ENCODE measurements at places on chromosomes 7 and 10.

- DNase-seq, result no peak
Measured at GRCh38 chr10:84401854-84402611, 73.6 kb downstream of the CCSER2 start.

DNA sequence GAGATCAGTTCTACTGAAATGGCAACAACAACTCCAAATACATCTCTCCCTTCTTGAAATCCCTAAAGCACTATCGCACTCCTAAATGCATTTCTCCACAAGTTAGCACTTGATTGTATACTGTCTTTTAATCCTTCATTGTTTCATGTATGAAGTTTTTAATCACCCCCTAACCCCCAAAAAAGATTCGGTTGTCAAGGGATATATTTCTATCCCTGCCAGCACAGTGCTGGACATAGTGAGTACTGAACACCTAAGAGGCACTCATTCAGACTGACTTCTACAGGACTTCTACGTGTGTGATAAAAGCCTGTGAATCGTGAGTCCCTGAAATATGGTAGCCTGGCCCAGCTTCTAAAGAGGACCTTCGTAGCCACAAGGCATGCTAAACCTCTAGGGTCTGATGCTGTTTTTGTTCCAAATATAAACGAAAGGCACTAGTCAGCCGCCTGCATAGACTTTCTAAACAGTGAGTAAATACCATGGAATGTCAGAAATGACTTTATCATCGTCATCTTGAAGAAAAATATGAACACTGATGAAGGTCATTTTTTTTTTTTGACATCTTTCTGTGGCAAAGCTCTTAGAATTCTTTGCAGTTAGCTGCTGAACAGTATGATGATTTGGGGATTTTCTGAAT, 14.6 kb upstream of the ZSCAN21 start:
- no peak for DNase-seq

DNA sequence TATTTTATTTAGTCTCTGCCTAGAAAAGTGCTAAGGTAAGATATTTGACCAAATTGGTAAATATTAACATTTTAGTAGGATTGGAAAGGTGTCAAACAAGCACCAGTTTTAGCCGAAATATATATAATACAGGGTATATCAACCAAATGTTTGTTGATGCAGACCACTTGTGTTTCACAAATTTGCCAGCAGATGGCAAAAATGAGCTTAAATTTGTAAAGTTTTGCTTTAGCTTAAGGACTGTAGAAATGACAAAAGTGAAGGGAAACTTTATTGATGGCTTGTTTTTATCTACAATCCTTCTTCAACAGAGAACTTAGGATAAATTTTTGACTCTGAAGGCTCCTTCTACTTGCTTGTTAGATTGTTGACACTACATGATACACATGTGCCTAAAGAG, 4.8 kb upstream of the POLR1F start:
- no peak for DNase-seq

- DNase-seq, result no peak
Measured at GRCh38 chr7:461453-462172, 58.0 kb downstream of the PDGFA start.

DNA sequence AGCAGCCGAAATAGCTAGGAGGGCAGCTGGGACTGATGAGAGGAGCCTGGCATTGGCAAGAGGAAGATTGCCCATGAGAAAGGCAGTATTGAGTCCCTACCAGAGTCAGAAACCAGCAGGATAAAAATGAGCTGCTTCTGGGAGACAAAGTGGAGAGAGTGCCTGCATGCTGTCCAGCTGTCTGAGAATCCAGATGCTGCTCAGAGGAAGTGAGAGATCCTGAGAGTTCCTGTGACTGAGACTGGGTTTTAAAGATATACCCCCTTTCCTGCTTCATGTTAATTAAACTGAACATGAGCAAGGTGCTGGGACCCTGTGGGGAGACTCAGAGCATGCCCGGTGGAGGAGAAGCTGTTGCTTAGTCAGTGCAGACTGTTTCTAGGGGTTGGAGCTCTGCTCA, 107.5 kb downstream of the KIF20B start:
- no peak for DNase-seq

GRCh38 chr10:84423719-84424118, 95.3 kb downstream of the CCSER2 start:
- DNase-seq, result no peak

DNA sequence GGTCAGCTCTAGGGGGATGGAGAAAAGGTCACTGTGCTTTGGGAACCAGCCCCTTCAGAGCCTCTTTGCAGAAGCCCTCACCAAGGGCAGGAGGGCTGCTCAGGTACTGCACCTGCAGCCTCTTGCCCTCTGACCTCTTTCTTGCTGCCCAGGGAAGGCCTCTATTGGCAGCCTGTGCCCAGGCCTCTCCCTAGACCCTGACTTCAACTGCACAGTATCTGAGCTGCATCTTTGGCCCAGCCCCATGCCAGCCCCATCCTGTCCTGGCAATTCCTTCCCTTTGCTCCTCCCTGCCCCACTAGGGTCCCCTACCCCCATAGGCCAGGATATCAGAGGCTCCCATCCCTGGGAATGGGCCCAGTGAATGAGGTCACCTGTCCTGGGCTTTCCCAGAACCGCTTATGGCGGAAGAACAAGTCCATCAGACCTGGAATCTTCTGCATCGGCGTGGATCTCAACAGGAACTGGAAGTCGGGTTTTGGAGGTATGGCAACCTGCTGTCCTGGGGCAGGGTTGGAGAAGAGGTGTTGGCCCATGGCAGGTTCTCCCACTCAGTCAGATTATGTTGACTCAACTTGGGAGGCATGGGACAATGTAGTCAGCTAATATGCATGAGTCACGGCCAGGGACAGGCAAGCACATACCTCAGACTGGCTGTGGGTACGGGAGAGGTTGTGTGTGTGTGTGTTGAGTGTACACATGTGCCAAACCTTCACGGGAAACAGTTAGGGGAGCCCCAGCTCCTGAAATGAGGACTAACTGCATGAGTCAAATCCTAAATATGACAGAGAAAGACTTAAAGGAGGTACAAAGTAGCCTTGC, 17.1 kb upstream of the CPA1 start:
- DNase-seq, result no peak

DNA sequence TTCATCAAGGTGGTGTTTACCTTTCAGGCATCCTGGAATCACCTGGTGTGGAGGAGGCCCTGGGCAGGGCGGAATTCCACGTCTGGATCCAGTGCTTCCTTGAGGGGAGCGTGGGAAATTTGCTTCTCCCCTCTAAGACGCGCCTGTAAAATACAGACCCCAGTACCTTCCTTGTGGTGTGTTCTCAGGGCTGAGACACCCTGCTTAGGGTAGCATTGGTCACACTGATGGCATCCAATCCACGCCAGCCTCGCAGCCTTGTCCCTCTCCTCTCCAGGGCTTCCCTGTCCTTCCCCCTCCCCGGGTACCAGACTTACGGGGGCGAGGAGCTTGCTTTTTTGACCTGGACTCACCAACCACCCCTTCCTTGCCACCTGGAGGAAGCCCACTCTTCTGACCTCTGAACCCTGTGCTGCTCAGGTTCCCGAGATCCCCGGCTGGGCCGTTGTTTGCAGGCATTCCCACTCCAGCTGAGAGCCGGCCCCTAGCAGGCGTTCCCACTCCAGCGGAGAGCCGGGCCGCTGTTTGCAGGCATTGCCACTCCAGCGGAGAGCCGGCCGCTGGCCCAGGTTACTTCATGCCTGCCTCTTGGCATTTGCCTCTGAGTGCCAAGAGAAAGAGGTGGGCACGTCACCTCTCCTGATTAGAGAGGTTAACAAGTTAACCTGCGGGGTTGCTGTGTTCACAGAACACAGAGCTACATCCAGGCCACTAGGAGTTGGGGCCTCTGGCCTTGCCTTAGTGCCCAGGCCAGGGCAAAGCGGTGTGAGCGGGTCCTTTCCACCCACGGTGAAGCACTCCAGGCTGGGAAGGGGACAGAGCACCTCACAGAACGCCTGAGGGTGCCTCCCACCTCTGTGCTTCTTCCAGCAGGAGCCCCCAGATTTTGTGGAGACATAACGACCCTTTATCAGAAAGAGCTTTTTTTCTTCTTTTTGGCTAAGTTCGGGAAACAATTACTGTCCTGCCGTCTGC, 254.0 kb upstream of the PPP2R2D start:
- DNase-seq, result no peak

GRCh38 chr7:133044722-133045473, 37.0 kb downstream of the CHCHD3 start:
- no peak for DNase-seq

DNA sequence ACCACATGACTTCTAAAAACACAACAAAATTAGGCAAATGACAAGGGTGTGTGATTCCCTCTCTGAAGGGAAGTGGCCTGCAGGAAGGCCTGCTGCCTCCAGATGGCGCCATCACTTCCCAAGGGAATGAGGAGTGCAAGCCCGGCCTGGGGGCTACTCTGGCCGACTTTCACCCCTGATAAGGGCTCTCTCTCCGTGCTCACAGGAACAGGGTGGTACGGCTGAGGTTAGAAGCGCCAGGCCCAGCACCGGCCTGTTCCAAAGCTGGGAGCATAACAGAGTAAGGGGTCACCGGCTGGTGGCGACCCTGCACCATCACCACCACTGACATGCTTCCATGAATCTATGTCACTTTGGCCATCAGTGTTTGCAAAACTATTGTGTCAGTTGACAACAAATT, 13.1 kb downstream of the RBP3 start:
- no peak for DNase-seq

DNA sequence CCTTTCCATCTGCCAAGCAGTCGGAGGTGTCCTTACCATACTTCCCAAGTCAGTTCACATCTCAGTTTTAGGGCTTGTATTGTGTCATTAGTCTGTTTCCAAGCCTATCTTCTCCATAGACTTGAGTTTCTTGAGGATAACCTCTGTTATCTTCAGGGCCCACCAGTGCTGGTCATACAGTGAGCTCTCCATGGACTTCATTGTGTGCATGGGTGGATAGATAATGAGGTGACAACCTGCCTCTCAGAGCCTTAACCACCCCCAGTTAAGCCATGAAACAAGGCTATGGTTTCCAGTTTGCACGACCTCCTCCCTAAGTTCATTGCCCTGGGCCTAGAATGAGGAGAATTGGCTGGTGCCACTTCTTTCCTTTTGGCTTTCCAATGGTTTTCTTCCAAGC, 38.5 kb upstream of the WAC start:
- no peak for DNase-seq

GRCh38 chr10:8498881-8499280, 444.4 kb downstream of the GATA3 start:
- DNase-seq, result no peak

GRCh38 chr7:8290645-8291308, 28.8 kb upstream of the ICA1 start:
- DNase-seq, result no peak

- no peak for DNase-seq
Measured at GRCh38 chr10:9301554-9301953, 1247.1 kb downstream of the GATA3 start.

- no peak for DNase-seq
Measured at GRCh38 chr7:36625247-36625646, 99.0 kb downstream of the AOAH start.

DNA sequence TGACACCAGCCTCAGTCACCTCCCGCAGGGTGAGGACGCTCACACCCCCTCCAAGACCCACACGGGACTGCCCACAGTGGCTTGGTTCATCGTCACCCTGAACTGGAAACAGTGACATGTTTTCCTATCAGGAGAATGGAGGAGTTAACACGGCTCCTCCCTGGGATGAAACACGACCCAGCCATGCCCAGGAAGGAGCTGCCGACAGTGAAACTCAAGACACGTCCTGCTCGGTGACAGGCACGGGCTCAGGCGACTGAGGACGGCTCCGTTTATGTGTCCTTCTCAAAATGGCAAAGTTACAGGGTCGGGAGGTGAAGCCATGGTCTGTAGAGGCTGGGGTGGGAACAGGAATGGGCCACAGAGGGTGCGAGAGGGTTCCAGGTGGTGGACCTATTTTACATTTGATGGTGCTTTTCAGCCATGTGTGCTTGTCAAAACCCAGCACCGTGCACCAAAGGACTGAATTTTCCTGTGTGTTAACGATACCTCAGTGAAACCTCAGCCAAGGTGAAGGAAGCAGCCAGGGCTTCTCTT, 272.4 kb downstream of the ADARB2 start:
- no peak for DNase-seq

DNA sequence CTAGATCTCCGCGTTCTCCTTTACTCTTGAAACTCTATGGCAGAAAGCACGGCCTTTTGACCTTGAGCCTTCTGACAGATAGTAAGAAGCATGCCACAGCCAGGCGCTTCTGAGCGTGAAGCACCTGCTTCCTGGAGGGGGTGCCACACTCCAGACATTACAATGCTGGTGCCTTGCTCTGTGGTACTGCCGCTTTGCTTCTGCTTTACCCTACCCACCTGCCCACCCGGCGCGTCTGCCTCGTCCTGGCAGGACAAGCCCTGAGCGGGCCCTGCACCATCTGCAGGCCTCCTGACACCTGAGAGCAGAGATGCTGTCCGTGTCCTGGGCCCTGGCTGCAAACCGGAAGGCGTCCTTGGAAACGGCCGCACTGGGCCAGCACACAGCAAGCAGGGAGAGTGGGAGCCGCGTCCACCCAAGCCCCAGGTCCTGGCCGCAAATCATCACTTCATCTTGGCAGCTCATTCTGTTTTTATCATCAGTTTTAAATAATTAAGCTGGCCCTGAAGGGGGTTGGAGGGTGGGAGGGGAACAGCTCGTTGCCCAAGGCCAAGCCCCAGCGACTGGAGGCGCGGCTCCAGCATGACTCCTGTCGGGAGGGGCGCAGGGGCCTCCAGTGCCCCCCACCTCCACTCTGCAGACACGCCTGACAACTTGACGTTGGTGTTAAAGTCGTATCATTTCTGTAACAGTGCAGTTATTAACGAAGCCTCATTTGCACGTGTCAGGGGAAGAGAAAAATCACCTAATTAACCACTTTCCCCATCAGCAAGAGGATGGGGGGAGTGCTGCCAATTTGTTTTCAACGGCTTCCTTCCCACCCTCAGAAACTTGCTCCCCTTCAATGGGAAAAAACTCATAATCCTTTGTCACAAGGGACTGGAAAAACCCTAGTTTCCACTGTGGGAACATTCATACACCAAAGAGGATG, 132.2 kb downstream of the MAD1L1 start:
- no peak for DNase-seq

DNA sequence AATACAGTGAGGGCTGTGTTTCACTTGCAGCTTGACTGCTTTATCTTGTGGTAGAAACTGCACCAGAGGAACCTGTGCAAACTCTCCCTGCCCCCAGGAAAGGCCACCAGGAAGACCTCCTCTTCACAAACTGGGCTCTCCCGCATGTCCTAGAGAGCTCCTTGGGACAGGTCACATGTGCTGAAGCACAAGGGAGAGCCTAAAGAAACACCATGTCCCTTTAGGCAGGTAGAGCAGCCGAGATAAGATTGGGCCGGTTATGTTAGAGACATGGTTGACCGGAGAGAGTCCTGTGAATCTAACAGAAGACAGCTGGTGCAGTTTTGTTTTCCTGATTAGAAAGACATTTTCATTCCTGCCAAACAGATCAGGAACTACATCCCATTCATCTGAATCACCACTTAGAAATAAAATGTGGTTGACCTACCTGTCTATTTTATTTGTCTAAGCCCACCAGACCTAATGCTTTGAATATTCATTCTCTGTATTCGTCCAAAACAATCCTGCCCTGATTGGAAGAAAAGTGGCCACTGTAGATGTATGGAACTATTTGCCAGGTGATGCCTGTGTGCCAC, 224.1 kb downstream of the GLI3 start:
- no peak for DNase-seq

Measured in stimulated activated CD8-positive, alpha-beta memory T cell treated with anti-CD3 and anti-CD28 coated beads, Interleukin-7, amount 100 ng/mL, for 1 hour (primary cell).